Right renal cortex interstitium (tissue), 3 donors: ENCODE measurements at places on chromosomes 11 and 22.

- no peak for DNase-seq
Observed at GRCh38 chr11:60100516-60100915, 12.1 kb downstream of the MS4A2 start.

DNA sequence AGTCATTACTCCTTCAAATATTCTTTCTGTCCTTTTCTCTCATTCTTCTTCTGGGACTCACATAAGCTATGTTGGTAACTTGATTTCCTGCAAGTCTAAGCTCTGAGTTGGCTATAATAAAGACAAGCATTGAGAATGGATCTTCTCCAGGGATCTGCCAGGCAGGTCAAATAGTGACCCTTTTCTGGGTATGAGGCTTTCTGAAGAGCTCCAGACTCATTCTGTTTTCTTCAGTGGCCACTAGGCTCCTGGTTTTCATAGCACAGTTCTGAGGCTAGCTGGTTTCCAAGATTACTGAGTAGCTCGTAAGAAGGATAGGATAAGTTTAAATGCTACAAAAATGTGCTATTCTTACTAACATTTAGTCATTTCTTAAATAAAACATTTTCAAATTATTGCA is 38.3 kb downstream of the TMPRSS5 start:
- DNase-seq, result no peak

GRCh38 chr22:47625531-47626427 is 863.3 kb downstream of the TBC1D22A start:
- DNase-seq, result no peak

DNA sequence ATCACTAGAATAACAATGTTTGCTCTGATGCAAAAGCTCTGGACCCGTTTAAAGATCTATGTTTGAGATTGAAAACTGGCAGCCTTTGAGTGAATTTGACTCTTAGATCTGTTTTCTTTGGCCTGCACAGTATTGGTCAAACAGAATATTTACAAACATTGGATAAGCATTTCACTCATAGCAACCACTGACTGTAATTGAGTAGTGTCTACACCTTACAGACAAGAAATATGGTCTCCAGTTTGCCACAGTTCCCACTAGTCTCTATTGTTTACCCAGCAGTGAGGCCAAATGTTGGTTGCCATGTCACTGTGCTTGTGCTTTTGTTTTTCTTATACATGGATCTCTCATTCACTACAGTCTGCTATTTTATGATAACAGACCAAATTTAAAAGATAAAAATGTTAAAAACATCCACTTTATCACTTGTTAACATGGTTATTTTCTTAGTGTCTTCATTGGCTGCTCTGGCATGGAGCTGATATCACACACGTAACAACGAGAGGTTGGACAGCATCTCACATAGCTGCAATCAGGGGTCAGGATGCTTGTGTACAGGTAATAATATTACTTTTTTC is 12.2 kb downstream of the ANKRD42 start:
- DNase-seq, result no peak

- no peak for DNase-seq
Observed at GRCh38 chr11:95720195-95720594, 69.4 kb downstream of the FAM76B start.

DNA sequence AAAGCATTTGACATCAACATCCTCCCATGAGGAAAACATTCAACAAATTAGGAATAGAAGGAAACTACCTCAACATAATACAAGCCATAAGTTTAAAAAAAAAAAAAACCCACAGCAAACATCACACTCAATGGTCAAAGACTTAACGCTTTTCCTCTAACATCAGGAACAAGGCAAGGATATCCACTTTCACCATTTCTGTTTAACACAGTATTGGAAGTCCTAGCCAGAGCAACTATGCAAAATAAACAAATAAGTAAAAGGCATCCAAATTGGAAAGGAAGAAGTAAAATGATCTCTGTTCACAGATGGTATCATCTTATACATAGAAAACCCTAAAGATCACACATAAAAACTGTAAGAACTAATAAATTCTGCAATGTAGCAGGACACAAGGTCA is 13.1 kb downstream of the FXYD6 start:
- DNase-seq, result no peak
